ENCODE measurements at places on chromosomes 7 and 10. TPM values are rescaled to one million over a fixed set of nuclear protein-coding genes. Genes with fewer than 3 reads are reported as not detected.

DNA sequence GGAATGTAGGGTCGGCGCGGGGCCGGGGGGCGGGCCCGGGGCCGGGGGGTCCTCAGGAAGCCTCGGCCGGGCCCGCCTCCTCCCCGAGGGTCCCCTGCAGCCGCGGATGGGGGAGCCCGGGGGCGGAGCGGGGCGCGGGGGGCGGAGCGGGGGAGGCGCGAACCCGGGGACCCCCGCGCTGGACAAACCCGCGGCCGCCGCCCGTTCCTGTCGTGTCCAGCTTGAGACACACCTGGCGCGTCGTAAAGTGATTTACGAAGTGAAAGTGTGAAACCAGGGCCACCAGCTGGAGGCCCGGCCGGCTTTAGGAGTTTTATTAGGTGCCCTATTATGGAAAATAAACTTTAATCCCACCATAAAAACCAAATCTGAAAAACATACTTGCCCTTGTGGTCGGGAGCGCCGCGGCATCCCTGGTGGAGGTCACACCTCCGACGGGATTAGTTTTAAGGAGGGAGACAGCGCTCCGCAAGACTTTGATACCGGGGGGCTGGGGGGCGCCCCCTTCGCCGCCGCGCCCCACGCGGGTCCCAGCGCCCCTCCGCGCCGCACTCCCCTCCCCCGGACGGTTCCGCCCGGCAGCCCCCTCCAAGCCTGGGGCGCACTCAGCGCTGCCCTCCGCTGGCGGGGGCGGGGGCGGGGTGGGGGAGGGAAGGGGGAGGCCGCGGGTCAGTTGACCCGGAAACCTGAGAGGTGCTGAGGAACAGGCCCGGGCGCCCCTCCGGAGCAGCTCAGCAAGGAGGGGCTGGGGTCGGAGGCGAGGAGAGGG is 10.3 kb downstream of the MNX1 start:
- H3K27me3 ChIP-seq = peaks cover 18% of the 10 kb centered on the region
- H3K36me3 ChIP-seq = no peaks in the 10 kb centered on the region
- H3K4me1 ChIP-seq = no peaks in the 10 kb centered on the region
- no peak for DNase-seq

- DNase-seq = no peak
- H3K36me3 ChIP-seq = no peaks in the 10 kb centered on the region
- H3K27ac ChIP-seq = no peak overlapping the region
- no peaks in the 10 kb centered on the region for H3K4me1 ChIP-seq
- H3K27me3 ChIP-seq = no peaks in the 10 kb centered on the region
- no peak overlapping the region for H3K4me3 ChIP-seq
Measured at GRCh38 chr7:42624471-42624870, 287.4 kb downstream of the C7orf25 start.

DNA sequence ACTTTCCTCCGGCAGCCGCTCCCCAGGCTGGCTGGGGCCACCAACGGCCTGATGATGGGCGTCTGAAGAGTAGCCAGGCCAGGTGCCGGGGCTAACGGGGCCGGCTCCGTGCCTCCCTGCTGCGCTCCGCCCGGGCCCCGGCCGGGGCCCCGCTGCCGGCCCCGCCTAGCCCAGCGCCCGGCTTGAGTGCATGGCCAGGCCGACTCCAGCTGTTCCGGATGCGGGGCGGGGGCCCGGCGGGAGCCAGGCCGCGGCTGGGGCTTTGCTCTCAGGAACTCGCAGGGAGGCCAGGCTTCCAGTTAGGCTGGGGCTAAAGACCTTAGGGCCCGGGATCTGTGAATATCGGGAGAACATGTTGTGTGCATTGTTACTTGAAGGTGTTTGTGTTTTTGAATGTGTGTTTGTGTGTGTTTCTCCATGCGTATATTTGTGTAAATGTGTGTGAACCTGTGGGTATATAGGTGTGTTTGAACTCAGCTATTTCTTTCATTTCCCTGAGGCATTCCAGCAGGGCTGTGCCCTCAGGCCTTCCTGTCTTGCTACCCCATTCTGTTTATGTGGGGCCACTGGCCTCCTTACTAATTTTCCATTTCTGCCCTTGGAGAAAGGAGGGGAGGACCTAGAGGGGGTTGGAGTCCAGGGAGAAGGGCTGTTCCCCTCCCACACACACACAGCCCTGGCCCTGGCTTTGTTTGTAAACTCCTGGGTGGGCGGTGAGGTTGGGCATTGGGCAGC is 1.1 kb upstream of the LBX1 start:
- H3K4me1 ChIP-seq = peaks cover 32% of the 10 kb centered on the region
- no peak overlapping the region for H3K27ac ChIP-seq
- H3K4me3 ChIP-seq = no peak overlapping the region
- peaks cover 11% of the 10 kb centered on the region for H3K27me3 ChIP-seq

Gene STEAP1B
- not detected for total RNA-seq

Measured in naive thymus-derived CD4-positive, alpha-beta T cell (primary cell).